ENCODE measurements at places on chromosomes 13 and 19. TPM values are rescaled to one million over a fixed set of nuclear protein-coding genes. Genes with fewer than 3 reads are reported as not detected.

- H3K27ac ChIP-seq, result no peak overlapping the region
- no peaks in the 10 kb centered on the region for H3K36me3 ChIP-seq
- H3K4me3 ChIP-seq, result no peak overlapping the region
- peaks cover 13% of the 10 kb centered on the region for H3K4me1 ChIP-seq
These were observed 2.3 kb upstream of the REX1BD start for GRCh38 chr19:18586306-18586705.

DNA sequence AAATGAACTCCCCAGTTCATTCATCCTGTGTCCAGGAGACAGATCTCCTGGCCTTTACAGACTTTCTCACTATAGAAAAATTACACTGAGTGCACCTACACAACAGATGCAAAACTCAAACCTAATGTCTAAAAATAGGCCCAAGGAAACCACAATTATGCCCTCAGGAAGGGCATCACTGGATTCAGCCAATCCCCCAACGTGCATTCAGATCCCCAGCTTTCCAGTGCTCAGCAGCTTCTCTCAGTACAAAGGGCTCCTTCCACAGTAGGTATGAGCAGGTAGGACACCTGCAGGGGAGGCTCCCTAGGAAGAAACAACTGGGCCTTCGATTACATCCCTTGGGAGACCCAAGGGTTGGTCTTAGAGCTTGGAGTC is 2.1 kb downstream of the ZNF709 start:
- no peak overlapping the region for H3K27ac ChIP-seq
- H3K27me3 ChIP-seq, result no peaks in the 10 kb centered on the region
- no peak for DNase-seq
- no peaks in the 10 kb centered on the region for H3K36me3 ChIP-seq
- H3K4me1 ChIP-seq, result peaks cover 33% of the 10 kb centered on the region
- H3K4me3 ChIP-seq, result no peak overlapping the region

DNA sequence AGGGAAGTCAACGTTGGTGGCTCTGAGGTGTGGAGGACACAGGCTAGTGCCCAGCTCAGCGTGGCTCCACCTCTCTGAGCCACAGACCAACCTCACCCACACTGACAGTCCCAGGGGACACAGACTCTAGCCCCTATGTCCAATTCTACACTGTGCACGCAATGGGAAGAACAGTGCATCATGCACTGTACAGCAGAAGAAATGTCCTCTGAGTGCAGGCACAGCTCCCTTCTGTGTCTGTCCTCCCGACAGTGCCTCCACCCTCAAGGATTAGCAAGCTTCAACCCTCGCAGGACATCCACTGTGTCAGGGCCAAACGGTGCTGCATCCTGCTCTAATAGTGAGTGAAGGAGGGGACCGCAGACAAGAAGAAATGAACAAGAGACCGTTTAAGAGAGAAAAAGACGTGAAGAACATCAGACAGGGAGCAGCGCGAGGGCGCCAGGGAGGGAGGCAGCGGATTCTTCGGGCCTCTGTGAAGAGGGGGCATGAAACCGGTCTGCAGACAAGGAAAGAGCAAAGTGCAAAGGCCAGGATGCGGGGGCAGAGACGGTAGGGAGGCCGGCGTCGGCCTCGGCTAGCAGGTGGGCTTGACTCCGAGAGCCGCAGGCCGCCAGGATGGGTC is 681 bp downstream of the ZNF837 start:
- DNase-seq, result no peak
- H3K36me3 ChIP-seq, result no peaks in the 10 kb centered on the region
- peak overlapping the region; percentile 26 for H3K4me3 ChIP-seq
- H3K27me3 ChIP-seq, result no peaks in the 10 kb centered on the region

GRCh38 chr13:55038230-55038629 is 2009.6 kb downstream of the OLFM4 start:
- H3K4me1 ChIP-seq, result no peaks in the 10 kb centered on the region
- H3K36me3 ChIP-seq, result no peaks in the 10 kb centered on the region
- H3K27me3 ChIP-seq, result no peaks in the 10 kb centered on the region
- no peak overlapping the region for H3K4me3 ChIP-seq
- H3K27ac ChIP-seq, result no peak overlapping the region

DNA sequence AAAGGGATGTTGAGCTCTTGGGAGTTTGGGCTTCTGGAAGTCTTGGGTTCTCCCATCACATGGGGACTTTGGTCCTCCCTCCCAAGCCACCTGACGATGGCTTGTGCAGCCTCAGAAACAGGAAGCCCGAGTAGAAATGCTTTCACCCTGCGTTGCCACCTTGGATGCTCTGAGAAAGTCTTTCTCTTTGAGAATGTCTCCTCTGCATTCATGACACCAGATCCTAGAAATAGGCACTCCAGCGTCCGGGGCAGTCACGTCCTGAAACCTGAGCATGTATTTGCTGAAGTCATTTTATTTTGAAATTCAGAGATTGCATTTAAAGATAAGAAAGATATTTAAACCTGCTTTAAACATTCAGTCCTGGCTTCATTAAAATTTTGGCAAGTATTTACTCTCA is 34.4 kb downstream of the CUL4A start:
- H3K4me3 ChIP-seq, result no peak overlapping the region
- H3K27ac ChIP-seq, result no peak overlapping the region
- H3K4me1 ChIP-seq, result no peaks in the 10 kb centered on the region
- no peak for DNase-seq

APOC1 gene
- total RNA-seq, result 4.1 TPM

DNA sequence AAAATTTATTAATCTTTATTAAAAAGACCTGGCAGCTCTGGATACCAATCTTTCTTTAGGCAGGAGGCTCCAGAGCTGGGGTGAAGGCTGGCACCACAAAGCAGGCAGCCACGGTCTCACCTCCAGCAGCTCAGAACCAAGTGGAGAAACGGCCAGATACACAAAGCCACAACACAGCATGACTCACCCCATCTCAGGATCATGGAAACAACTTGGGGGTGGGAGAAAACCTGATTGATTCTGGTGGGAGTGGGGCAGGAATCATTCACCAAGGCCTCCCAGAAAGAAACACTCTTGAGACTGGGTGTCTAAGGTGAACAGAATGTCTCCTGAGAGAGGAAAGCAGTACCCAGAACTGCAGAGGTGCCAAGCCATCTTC is 64.2 kb downstream of the CRYL1 start:
- H3K36me3 ChIP-seq, result no peaks in the 10 kb centered on the region
- no peak overlapping the region for H3K4me3 ChIP-seq
- peaks cover 13% of the 10 kb centered on the region for H3K4me1 ChIP-seq
- H3K27ac ChIP-seq, result no peak overlapping the region
- no peaks in the 10 kb centered on the region for H3K27me3 ChIP-seq
